ENCODE measurements at places on chromosomes 2 and 18. TPM values are rescaled to one million over a fixed set of nuclear protein-coding genes. Genes with fewer than 3 reads are reported as not detected.

TBR1 gene
- not detected for total RNA-seq

CFAP53 gene
- total RNA-seq, result 0.46 TPM

EPC2 gene
- 19.2 TPM for total RNA-seq

CDK5R2 gene
- total RNA-seq, result not detected

PECR gene
- 17.8 TPM for total RNA-seq

ACTG2 gene
- total RNA-seq, result 32.7 TPM

PSMD1 gene
- total RNA-seq, result 134 TPM

SCN3A gene
- 0.40 TPM for total RNA-seq

LIMS3 gene
- total RNA-seq, result 4.2 TPM

SPHKAP gene
- 0.13 TPM for total RNA-seq

CCDC141 gene
- 0.53 TPM for total RNA-seq

KATNAL2 gene
- 2.2 TPM for total RNA-seq

IL36G gene
- total RNA-seq, result not detected

RBFA gene
- total RNA-seq, result 23.1 TPM

PRKAG3 gene
- 0.52 TPM for total RNA-seq

REG1B gene
- total RNA-seq, result not detected

NR4A2 gene
- total RNA-seq, result 0.40 TPM

Data from smooth muscle cell of the pulmonary artery (primary cell).